ENCODE measurements at places on chromosomes 13 and 19. TPM values are rescaled to one million over a fixed set of nuclear protein-coding genes. Genes with fewer than 3 reads are reported as not detected.

Gene FREM2
- total RNA-seq, result 2.4 TPM

- no peak for DNase-seq
Observed at GRCh38 chr13:113825841-113826240, 38.0 kb downstream of the GAS6 start.

- DNase-seq, result peak; percentile 62
Observed at GRCh38 chr13:108828086-108828815, 198.8 kb downstream of the MYO16 start.

DNA sequence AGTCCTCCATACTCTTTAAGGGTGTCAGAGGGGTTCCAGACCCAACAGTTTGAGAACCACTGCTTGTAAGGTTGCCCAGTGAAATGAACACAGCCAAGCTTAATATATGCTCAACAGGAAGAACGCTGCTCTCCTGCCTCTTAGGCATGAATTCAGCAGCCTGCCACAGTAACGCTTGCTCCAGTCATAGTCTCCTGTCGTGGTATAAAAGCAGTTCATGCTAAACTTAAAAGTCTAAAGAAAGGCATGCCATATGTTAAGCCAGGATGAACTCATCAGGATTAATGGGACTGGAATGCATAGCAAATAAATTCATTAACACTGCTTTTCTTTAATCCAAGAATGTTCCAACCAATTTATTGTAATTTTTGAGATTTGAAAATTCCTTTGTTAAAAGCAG lies 38.7 kb downstream of the SLC7A1 start:
- no peak for DNase-seq

GRCh38 chr19:12777217-12778016 lies 2.1 kb upstream of the HOOK2 start:
- DNase-seq, result no peak

DNA sequence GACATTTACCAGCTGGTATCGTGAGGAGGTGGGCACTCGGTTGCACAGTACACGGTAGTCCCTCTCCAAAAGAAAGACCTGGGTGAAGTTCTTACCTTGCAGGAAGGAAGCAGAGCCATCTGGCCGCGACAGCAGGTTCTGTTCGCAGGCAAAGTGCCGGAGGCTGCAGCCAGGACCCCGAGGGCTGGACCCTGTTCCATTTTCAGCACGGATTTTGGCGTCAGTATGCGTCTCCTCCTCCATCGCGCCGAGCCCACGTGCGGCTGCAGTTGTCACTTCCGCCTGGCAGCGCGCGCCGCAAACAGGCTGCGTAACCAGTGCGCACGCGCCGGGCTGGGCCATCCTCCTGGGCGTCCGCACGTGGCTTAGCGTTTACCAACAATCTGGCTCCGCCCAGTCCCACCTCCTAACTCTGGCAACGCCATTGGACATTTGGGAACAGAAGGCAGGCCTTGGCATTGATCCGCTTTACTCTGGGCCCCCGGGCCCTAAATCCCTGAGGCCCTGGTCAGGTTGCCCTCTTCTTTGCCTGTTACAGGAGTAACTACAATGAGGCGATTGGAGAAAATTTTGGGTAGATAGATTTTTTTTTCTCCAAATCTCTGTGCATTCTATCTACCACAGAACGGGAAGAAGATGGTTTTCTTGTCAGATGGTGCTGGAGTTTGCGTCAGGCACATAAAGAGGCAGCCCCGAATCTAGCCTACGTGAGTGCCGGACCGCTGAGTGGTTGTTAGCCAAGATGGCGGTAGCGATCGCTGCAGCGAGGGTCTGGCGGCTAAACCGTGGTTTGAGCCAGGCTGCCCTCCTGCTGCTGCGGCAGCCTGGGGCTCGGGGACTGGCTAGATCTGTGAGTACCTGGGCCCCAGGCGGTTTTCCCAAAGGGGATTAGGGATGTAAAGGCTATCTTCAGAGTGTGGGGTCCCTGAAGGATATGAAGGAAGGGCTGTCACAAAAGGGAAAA lies at the start of the genes BCKDHA and EXOSC5:
Gene BCKDHA, plus strand, starts transcription at position 733 of the 964 bp plus-strand sequence. Its CDS starts 10 bp downstream, at position 743.
Gene EXOSC5, minus strand, starts transcription at position 274 of the 964 bp plus-strand sequence. Its CDS starts 31 bp downstream, at position 243.
- DNase-seq, result peak; percentile 99

DNA sequence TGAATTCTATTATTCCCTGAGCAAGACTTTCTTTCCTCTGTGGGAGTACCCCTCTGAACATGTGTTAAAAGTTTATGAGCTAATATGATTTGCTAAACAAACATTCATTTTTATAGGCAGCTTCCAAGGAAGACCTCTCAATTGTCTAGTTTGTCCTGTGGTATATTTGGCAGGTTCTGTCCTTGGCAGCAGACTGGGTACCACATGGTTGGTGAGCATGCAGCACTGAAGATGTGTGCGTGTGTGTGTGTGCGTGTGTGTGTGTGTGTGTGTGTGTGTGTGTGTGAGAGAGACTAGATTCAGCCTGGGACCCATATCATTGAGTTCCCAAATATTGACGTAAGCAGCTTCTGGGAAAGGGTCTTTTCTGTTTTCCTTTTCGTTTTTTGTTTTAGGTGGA lies 24.0 kb downstream of the FGF9 start:
- DNase-seq, result no peak

- no peak for DNase-seq
Observed at GRCh38 chr13:73751290-73751689, 382.9 kb downstream of the KLF12 start.

DNA sequence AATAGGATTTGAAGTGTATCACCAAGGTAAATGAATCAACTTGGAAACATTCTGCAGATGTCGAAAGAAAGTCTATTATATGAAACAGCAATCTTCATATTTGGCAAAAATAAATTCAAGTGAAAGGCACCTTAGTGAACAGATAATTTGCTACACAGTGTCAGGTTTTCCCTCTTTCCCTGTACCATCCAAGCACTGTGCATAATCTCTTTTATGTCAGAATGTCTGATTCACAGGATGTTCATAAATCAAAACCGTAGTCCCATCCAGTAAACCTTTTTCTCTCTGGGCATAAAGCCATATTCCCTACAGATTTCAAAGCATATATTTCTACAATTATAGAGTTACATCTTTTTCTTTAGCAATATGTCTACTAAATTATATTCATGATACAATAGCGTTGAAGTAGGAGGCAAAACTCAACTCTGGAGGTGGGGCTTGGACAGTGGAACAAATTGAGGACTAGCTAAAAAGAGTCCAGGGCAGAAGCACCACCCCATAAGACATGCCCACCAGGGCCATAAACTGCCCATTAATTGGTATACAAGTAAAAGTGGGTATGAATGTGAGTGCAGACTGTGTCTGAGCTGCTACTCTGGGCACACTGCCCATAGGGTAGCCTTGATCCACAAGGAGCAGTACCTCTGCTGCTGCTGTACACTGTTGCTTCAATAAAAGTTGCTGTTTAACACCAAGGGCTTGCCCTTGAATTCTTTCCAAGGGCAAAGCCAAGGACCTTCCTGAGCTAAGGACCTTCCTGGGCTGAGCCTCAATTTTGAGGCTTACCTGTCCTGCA lies 72.1 kb upstream of the MYCBP2 start:
- no peak for DNase-seq
